GM18507 (cell line): ENCODE measurements at places on chromosomes 5 and 9.
A peak's percentile ranks its signal among the peaks of the same experiment; 100 is the strongest.

DNA sequence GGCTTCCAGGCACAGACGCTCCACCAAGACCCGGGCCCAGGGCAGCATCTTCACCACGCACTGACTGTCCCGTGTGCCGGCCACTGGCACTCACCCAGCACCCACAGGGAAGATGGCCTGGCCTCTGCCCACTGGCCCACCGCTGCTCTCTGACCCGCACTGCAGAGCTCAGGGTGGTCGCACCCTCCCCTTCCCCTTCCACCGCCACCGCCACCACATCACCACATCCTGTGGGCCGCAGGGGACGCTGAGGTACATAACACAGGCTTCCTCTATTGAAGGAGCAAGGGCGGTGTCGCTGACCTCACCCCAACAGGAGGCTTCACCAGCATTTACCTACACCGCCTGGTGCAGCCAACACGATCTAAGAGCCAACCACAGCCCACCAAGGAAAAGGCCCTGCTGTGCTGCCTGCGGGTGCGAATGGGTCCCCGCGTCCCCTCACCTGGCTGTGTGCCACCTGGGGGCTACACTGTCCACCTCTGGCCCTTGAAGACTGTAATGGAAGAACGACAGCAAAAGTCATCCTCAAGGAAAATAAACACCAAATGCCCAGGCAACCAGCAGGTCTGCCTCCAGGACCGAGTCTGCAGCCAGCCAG, 101.8 kb downstream of the CAMSAP1 start:
- DNase-seq, result no peak

GRCh38 chr9:89808756-89809181, 204.0 kb downstream of the GADD45G start:
- no peak for DNase-seq

- peak; percentile 36 for DNase-seq
Observed at GRCh38 chr5:87116825-87117512, 150.7 kb upstream of the RASA1 start.

- DNase-seq, result no peak
Observed at GRCh38 chr5:124572971-124573370, 173.5 kb downstream of the ZNF608 start.
